Stimulated activated CD8-positive, alpha-beta memory T cell treated with anti-CD3 and anti-CD28 coated beads, Interleukin-12 subunit alpha, Interleukin-12 subunit beta, amount 100 ng/mL, for 1 hour (primary cell): ENCODE measurements at places on chromosomes 4 and X.

DNA sequence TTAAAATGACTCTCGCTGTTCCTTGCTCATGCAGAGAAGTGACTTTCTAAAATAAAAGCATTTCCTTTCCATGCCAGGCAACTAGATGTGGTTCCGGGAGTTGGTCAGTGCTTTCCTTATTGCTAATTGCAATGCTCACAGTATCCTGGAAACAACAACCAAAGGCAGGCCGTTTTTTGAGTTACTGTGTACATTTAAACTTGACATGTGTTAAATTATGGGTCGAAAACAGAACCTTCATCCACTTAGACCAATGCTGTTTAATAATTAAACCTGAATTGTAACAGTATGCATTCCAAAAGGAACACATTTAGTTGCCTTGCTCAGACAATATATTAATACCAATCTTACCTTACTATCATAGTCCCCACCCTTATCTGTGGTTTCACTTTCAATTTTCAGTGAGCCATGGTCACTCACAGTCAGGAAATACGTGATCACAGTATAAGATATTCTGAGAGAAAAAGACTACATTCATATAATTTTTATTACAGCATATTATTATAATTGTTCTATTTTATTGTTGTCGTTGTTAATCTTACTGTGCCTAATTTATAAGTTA lies 102.6 kb downstream of the HS6ST2 start:
- DNase-seq: no peak

DNA sequence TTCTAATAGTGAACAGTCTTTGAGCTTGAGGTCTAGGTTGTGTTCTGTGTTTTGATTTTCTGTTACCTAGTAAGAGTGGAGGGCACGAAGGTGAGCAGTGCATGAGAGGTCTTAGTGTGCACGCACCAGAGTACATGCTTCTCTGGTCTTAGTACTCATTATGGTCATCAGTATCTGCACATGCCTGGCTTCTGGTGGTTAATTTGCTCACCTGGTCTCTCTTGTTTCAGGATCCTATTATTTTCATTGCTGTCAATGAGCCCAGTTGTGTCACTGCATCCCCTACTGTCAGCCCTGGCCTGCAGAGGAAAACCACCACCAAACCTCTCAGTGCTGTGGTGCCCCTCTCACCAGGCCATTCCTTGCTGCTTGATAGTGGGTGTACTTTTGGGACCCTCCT lies 54.8 kb downstream of the NSUN7 start:
- no peak for DNase-seq

DNA sequence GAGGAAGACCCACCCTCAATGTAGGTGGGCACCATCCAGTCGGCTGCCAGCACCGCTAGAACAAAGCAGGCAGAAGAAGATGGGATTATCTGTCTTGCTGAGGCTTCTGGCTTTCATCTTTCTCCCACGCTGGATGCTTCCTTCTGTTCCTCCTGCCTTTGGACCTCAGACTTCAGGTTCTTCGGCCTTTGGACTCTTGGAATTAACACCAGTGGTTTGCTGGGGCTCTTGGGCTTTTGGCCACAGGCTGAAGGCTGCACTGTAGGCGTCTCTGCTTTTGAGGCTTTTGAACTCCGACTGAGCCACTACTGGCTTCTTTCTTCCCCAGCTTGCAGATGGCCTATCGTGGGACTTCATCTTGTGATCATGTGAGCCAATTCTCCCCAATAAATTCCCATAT lies 55.1 kb downstream of the PDLIM5 start:
- DNase-seq: no peak

DNA sequence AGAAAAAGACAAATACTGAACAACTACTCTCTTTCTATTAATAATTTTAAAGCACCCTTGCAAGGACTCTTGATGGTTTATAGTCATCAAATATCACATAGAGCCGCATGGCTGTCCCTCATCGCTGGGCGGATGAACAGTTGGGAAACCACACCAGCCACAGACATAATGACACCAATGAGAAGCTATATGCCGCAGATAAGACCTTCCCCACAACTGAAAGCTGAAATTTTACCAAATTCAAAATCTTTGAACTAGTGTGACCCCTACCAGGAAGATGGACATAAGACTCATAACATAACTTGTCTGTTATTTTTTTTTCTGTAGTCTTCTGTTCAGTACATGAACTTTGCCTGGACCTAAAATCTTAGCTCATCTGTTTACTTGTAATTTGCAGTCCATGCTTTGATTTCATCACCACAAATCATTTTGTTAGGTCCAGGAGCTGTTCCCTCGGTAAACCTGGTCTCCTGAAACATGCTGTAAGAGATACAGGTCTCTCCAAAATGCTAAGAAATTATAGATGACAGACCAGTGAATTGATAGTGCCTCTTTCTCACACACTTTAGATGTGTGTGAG lies 157.3 kb upstream of the RAPGEF2 start:
- no peak for DNase-seq

GRCh38 chrX:16711893-16712547 lies 449 bp downstream of the CTPS2 start:
- no peak for DNase-seq

GRCh38 chrX:144840616-144841015 lies 406.7 kb upstream of the SPANXN1 start:
- no peak for DNase-seq

DNA sequence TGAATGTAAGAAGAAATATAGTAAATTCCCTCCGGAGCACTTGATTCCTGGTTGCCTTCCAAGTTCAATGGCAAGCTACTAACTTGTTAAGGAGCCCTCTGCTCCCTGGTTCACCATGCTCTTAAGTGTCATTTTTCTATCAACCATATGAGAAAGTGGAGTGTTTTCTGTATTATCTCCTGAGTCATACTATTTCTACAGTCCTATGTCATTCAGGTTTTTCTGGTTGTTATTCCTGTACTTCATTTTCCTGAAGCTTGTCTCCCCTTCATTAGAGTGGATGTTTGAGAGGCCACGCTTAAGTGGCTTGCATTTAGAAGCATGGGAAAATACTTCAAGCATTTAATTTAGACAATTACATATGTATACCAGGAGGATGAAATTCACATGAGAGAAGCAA lies 14.7 kb upstream of the EPGN start:
- DNase-seq: no peak

DNA sequence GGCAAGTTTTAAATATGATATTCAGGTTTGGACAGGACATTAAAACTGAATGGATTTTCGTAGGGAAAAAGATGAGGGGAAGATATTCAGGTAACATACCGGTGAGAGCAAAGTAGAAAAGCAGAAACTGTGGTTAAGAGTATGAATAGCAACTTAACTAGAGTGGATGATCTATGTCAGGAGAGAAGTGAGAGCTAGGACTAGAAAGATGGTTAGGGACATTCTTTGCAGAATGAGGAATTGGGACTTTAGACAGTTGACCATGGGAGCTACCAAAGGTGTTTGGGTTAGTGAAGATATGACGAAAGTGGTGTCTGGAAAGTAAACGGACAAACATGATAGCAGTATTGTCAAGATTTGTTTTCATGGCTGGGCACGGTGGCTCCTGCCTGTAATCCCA lies 45.2 kb downstream of the ANXA5 start:
- no peak for DNase-seq

GRCh38 chr4:168723020-168723419 lies 226.2 kb downstream of the PALLD start:
- DNase-seq: no peak

- DNase-seq: no peak
These were observed 568 bp downstream of the MAGEC1 start for GRCh38 chrX:141904262-141904661.

DNA sequence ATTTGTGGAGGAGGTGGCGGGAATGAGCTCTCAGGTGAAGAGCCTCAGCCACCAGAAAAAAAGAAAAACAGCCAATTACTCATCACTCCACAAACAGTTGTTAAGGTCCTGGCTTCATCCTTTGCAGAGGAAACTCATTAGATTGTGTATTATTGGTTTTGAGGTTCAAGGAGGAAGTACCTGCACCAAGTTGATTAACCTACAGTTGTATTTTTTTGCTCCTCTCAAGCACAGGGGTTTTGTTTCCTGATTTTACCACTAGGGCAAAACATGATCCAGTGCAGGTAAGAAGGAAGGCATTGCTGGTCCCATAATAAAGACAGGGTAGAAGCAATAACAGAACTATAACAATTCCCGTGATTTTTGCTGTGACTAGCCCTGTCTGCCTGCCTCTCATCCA lies 84.0 kb upstream of the QRFPR start:
- no peak for DNase-seq

DNA sequence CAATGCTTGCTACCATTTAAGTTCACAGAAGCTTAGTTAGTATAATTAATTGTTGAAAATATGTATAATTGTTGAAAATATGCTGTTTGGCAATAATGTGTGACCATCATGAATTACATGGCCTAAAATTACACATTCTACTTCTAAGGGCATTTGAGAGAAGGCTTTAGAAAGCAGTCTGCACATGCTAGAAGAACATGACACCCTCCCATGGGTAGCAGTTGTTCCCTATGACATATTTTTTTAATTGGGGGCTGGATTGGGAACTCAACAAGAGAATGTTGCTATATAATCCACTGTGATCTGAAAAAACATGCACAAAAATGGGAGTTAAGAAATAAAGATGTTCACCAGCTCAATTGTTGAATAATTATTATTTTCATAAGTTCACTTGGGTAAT lies 331.4 kb downstream of the ARHGAP24 start:
- no peak for DNase-seq

GRCh38 chr4:10185518-10186227 lies 69.1 kb upstream of the WDR1 start:
- no peak for DNase-seq
